Hematopoietic multipotent progenitor cell (in vitro differentiated cells): ENCODE measurements at places on chromosomes 13 and 19. TPM values are rescaled to one million over a fixed set of nuclear protein-coding genes. Genes with fewer than 3 reads are reported as not detected.

GNG7 gene
- 5.1 TPM for total RNA-seq

CEACAM4 gene
- 12.7 TPM for total RNA-seq

B3GNT8 gene
- 18.0 TPM for total RNA-seq

SIGLEC12 gene
- total RNA-seq, result 1.1 TPM

RPL18 gene
- total RNA-seq, result 4,879 TPM

ZNF888 gene
- total RNA-seq, result 7.0 TPM

VSTM1 gene
- 2.2 TPM for total RNA-seq

- DNase-seq, result no peak
These were observed 676 bp upstream of the ZNF574 start for GRCh38 chr19:42075364-42075615.

DNA sequence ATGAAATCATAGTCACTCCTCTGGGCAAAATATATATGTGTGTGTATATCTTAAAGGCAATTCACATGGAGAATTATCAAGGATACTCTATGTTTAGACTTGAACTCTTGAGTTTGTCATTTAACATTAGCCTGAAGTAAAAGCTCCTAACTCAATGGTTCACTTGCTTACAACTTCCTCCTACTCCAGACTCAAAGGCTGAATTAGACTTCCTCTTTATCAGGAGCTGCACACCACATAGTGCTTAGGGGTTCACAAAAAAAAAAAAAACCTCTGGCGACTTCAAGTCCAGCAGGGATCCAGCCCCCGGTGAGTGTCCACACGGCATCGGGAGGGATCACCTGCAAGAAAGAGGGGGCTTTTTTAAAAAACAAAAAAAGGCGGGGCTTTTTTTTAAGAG is 68.2 kb upstream of the LSM14A start:
- DNase-seq, result no peak

- no peak for DNase-seq
These were observed 25.9 kb downstream of the NBEA start for GRCh38 chr13:34967851-34968562.

DNA sequence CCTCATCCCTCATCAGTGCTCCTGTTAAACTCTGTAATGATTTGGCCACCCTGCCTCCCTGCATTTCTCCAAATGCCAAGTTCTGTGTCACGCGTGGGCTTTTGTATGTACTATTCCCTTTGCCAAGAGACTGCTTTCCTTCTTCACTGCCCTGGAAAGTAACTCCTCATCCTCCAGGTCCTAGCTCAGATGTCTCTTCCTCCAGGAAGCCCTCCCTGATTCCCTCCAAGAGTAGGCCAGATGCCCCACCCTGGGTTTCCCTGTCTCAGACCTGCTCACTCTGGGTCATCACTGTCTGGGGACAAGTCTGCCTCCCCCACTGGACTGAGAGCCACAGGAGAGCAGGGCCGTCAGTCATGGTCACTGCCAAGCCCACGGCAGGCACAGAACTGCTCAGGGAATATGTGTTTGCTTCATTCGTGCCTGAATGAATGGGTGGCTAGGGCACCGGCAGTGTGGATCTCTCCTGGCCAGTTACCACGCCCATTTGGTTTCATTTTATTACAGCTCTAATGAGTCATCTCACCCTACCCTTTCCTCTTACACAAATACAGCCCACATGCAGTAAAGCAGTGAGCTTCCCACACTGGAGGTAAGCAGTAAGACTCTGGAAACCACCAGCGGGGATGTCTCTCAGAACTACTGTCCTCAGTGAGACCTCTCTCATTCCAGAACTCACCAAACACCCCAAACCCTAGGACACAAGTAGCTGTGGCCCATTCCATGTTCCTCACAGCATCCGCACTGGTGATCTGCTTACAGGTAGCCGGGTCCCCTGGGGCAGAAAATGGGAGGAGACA is 12.1 kb upstream of the GPR4 start:
- no peak for DNase-seq

DNA sequence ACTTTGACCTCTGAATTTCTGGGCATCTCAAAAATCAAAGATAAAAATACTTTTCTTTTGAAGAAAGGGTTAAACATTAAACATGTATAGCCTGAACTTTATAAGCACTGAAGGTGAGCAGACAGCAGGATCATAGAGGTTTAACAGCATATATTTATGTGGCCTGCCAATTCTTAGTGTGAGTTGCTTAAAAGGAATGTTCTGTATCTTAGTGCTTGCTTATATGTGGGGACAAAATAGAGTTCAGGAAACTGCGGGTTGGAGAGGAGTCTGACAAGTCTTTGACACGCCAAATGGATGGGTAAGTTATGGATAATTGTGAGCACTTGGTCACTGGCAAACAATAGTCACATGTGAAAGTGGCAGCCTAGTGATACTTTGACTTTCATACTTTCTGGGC is 1419.4 kb upstream of the SPRY2 start:
- DNase-seq, result no peak

DNA sequence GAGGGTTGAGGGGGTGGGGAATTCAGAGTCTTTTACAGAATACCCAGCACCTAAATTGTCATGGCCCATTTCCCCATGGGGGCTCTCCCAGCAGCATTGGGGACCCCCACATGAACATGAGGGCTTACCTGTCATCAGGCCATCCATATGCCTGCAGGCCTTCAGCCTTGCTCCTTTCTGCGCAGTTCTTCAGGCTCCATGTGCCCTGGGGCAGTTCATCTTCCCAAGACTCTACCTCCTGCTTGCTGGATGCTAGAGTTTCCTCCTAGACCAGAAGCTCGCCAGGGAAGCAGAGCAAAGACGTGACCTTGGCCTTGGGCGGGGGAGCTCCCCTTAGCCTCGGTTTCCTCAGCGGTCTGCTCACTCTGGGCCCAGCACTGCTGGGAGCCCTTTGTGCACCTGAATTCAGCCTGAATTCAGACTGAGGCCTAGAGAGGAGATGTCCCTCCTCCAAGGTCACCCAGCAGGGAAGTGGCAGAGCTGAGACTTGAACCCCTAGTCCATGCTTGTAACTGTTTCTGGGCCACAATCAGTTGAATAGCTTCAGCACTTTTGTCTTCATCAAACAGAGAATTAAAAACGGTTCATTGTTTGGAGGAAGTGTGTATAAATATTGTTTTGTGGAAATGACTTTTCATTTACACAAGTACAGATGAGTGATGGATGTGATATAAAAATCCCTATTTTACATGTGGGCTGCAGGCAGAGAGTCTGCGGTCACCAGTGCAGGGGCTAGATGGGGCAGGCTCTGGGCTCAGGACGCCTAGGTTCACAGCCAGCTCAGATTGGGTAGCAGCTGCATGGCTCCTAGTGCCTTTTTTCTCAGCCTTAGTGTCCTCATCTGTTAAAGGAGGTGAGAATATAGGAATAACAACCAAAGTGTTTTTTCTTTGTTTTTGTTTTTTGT is 9.5 kb downstream of the PPP5C start:
- no peak for DNase-seq

DNA sequence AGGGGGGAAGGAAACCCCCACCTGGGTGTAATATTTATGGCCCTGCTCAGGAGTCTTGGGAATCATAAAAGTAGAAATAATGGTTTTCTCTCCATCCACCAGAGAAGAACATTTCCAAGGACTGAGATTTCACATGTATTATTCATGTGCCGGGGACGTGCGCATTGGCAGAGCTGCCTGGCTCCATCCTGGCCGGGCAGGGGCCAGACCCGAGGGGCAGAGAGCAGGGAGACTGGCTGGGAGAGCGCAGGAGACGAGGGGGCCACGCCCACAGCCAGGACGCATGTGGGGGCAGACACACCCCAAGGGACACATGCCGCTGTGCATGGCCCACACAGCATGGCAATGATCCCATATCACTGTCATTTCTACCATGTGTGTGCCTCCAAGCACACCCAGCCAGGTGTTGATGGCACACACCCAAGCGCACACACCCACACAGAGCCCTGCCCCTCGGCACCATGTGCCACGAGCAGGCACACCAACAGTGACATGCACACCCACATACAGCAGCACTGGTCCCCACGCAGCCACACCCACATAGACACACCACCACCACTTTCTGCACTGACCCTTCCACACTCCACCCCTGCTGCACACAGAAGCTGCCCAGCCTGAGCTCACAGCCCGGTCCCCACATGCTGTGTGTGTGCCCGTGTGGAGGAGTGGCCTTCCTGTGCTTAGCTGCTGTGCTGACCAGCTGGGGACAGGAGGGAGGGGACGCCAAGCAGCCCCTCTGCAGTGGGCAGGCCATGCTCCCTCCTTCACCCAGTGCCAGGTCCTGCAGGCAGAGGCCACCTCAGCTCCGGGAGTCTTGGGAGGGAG is 39.3 kb downstream of the CEBPG start:
- DNase-seq, result no peak

GRCh38 chr19:10701955-10702525 is 801 bp downstream of the QTRT1 start:
- DNase-seq, result no peak

- no peak for DNase-seq
These were observed 17.7 kb downstream of the GSX1 start for GRCh38 chr13:27810009-27810408.

DNA sequence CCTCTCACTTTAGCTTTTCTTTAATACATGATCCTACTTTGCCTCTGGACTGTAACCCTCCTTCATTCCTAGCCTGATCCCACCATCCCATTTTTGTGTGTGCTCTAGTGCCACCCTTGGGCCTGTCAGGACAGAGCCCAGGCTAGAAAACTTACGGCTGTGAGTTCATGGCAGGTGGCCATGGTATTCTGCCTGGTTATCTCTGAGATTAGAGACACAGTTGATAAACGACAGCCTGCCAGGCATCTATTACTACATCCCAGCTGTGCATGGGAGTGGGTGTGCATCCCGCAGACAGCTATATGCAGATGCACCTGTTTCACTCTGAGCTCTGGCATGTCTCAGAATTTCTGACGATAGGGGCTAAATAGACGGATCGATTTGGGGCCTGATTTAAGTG is 110.9 kb downstream of the HS6ST3 start:
- no peak for DNase-seq

- DNase-seq, result no peak
These were observed 6.0 kb upstream of the HIPK4 start for GRCh38 chr19:40395956-40396355.

- no peak for DNase-seq
These were observed 99.2 kb downstream of the ABCC4 start for GRCh38 chr13:95201814-95202651.

GRCh38 chr13:63307228-63307627 is 1891.6 kb upstream of the PCDH20 start:
- no peak for DNase-seq

DNA sequence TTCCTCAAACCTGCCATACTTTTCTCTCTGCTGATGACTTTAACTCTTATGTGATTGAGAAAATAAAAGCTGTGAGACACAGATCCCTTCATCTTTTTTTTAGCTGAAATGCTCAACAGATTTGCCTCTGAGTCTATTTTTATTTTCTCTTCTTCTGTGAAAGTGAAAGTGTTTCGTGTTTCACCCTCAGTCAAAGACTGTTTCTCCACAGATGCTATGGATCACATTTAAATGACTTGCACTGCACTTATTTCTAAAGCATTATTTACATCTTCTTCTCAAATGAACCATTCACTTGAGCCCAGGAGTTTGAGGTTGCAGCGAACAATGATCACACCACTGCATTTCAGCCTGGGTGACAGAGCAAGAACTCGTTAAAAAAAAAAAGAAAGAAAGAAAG is 890.1 kb upstream of the PCDH20 start:
- DNase-seq, result no peak

GRCh38 chr13:110414283-110414682 is 107.2 kb downstream of the COL4A2 start:
- DNase-seq, result no peak

DNA sequence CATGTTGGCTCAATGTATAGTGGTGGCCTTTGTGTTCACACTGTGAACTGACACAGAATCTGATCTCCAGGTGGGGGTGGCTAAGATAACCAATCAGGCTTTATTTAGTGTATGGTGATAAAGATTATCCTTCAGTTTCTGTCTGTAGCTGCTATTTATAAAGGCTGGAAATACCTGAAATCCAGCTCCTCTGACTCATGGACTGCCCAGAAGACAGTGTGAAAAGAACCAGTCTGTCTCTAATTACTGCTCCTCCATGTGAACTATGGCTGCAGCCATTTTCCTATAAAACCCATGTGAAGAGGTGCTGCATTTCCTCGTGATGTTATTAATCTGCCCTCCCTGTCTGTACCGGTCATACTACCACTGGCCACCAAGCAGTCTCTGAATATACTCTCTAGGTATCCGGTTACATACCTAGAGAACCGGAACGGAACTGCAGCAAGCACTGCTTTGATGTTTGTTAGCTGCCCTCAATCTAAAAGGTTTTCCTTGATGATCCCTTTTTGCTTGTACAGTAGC is 238.0 kb downstream of the LHFPL6 start:
- no peak for DNase-seq
